Fibroblast of mammary gland (primary cell): ENCODE measurements at places on chromosomes 11 and 22.

DNA sequence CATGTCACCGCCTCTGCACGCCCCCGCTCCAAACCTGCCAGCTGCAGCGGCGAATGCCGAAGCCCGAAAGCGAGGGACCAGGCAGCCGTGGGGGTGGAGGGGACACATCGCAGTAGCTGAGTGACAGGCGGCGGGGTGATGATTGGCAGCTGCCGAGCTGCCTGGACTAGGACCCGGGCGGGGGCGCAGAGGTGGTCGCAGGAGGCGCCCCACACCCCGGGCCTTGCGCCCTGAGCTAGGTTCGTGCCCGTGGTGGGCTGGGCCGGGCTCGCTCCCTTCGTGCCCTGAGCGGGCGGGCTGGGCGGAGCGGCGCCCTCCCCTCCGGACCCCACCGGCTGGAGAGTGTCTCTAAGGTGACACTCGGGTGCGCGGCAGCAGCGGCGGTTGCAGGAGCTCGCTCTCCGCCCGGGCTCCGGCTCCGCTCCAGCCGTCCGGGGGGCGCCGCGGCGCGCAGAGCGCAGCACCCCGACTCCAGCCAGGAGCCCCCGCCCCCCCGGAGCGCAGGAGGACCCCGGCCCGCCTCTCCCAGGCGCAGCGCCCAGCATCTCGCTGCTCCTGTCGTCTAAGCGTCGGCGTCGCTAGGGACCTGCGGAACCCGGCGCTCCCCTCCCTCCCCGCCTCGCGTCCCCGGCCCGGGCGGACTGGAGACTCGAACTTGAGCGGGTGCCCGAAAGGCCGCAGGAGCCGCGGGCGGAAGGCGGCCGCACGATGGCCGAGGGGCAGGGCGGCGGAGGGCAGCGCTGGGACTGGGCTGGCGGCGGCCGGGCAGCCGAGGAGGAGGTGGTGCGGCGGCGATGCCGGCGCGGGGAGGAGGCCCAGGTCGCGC is 14.5 kb upstream of the DGKZ start:
- DNase-seq: no peak

DNA sequence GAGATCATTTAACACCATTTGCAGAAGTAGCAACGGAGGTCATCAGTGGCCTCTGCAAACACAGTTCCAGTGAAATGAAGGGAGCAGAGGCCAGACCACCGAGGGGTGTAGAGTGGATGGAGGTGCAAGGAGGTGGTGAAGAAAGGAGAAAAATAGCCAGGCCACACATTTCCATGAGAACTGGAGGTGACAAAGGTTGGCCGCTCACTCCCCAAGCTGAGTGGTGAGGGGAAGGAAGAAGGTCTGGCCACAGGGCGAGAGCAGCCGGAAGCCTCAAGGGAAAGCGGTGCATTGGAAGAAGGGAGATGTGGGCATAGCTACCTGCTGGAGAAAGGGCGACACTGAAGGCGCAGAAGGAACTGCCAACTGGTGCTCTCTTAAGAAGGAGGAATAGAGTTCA is 20.1 kb upstream of the TMPRSS4 start:
- no peak for DNase-seq

GRCh38 chr11:28657378-28658030 is 549.3 kb downstream of the METTL15 start:
- no peak for DNase-seq

GRCh38 chr22:38570779-38571364 is 889 bp upstream of the DMC1 start:
- DNase-seq: peak; percentile 28

DNA sequence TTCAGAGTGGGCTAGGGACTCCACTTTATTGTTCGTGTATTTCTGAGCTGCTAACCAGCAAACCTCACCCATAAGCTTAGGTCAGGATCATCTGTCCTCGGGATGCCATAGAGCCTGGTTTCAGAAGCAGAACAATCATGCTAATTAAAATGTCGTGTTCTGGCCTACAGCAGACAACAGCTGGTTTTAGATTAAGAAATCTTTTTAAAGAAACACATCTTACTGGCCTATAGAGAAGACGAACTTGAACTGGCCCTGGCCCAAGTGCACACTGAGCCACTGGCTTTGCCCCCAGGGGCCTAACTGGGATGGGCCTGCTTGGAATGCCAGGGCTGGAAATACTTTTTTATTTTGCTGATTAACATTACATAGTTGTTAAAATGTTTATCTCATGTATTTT is 63.2 kb downstream of the ALX4 start:
- DNase-seq: peak; percentile 68

GRCh38 chr11:69010964-69011623 is 2.0 kb downstream of the MRGPRF start:
- DNase-seq: peak; percentile 67

GRCh38 chr11:84890676-84891075 is 736.5 kb downstream of the DLG2 start:
- DNase-seq: peak; percentile 25

- DNase-seq: no peak
Measured at GRCh38 chr11:123069908-123070821, 8.2 kb upstream of the HSPA8 start.

GRCh38 chr22:47327241-47327640 is 564.8 kb downstream of the TBC1D22A start:
- DNase-seq: no peak

DNA sequence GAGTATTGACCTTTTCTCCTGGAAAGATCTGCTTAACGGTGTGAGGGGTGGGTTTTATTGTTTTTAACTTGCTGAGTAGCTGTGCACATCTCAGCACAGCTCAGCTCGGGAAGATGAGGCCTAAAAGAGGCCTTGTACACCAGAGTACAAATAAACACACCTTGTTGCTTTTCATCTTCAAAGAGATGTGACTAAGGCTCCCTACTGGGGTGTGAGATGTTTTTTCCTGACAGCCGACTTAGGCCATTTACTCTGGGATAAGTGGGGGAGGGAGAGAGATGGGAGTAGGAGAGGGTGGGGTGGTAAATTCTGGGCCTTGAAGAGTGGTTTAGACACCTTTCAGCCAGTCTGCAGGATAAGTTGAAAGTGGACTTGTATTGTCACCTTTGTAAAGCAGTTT is 2.9 kb downstream of the LDLRAD3 start:
- no peak for DNase-seq

- no peak for DNase-seq
Measured at GRCh38 chr11:36228689-36229088, 60.5 kb downstream of the COMMD9 start.

- DNase-seq: no peak
Measured at GRCh38 chr11:115716601-115717529, 212.7 kb upstream of the CADM1 start.

DNA sequence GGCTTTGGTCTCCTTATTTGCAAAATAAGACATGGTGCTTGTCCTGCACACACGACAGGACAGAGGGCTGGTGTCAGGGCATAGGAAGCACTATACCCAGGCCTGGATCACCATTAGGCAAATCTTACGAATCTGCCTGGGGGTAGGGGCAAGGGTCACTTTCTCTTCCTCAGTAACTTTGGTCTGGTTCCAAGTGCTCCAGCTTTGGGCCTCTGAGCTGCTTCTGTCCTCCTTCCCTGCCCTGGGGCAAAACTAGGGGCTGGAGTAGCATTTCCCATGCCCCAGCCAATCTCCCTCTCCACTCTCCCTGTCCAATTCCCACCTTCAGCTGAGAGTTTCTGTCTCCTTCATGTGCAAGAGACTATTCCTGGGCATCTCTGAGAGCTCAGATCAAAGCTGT is 123.7 kb upstream of the NECTIN1 start:
- no peak for DNase-seq

- DNase-seq: no peak
Measured at GRCh38 chr11:10456519-10456918, 1.5 kb downstream of the AMPD3 start.

GRCh38 chr11:94845622-94846021 is 77.5 kb downstream of the AMOTL1 start:
- DNase-seq: peak; percentile 11

- no peak for DNase-seq
Measured at GRCh38 chr11:126477535-126478305, 122.2 kb downstream of the ST3GAL4 start.

- peak; percentile 94 for DNase-seq
Measured at GRCh38 chr11:10659339-10660216, 34.0 kb downstream of the IRAG1 start.

DNA sequence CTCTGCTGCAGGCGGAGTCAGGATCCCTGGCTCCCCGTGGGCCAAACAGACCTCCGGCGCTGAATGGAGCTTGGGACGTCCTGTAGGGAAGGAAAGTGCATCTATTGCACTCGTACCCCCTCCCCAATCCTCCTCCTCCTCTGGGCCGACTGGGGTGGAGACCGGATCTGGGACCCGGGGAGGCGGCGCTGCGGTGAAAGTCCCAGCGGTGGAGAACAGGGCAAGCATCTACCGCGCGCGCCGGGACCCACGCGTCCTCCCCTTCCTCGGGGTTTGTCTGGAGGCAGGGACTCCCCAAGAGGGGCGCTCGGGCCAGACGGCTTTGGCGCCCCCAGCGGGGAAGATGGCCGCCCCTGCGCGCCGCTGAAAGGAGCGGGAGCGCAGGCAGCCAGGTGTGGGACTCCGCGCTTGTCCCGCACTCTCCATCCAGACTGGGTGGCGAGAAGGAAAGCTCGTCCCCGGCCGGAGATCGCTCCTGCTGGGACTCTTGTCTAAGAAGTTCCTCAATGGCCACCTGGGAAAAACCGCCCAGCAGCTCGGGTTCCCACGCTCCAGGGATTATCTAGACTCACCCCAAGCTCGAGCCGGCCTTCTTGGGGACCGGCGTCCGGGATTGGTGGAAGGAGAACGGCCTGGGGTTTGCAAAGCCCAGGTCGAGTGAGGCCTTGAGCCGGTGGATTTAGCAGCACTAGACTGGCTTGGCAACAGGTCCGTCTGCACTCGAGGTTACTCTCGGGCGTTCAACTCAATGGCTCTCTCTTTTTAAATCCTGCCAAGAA is 718 bp downstream of the FADS2 start:
- peak; percentile 18 for DNase-seq

GRCh38 chr11:122232985-122233384 is 117.0 kb upstream of the BLID start:
- no peak for DNase-seq

GRCh38 chr11:63933459-63933858 is 5.3 kb upstream of the NAA40 start:
- DNase-seq: no peak

DNA sequence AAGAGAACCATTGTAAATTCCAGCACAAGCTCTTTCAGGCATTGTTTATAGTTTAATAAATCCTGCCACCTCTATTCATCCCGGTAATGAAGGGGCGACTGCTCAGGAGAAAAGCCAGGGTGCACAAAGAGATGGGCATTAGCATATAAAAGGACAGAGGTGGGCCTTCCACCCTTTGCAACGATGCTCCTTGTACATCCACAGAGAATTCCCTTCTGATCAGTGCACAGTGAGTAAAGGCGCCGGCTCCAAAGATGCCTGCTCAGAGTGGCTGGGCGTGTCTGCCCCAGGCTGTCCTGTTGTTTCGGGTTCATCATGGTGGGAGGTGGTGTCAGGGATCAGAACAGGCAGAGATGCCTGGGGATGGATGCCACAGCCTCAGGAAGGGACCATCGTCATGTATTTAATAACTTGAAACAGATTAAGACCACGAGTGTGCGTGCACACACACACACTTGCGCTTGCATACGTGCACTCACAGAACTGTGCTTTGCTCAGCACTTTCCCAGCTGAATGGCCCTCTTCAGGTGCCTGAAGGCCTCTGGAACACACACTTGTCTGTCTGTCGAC is 305.0 kb downstream of the TBC1D22A start:
- no peak for DNase-seq

DNA sequence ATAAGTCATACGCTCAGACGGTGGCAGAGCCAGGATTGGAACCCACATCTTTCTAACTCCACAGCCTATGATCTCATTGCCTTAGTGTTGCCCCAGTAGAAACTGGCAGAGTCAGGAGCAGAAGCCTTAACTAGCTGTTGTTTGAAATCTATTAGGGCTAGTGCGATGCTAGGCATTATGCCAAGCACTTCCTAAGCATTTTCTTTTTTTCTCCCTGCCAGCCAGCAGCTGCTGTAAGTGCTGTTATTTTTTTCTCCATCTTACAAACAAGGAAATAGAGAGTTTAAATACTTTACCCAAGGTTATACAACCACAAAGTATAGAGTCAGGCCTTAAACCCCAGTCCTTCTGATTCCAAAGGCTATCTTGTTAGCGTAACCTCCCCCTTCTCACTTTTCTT is 161.0 kb upstream of the SORL1-AS1 start:
- no peak for DNase-seq

- no peak for DNase-seq
Measured at GRCh38 chr11:119505071-119505470, 82.1 kb upstream of the THY1 start.

GRCh38 chr22:46576556-46577367 is 39.3 kb upstream of the CELSR1 start:
- peak; percentile 21 for DNase-seq

DNA sequence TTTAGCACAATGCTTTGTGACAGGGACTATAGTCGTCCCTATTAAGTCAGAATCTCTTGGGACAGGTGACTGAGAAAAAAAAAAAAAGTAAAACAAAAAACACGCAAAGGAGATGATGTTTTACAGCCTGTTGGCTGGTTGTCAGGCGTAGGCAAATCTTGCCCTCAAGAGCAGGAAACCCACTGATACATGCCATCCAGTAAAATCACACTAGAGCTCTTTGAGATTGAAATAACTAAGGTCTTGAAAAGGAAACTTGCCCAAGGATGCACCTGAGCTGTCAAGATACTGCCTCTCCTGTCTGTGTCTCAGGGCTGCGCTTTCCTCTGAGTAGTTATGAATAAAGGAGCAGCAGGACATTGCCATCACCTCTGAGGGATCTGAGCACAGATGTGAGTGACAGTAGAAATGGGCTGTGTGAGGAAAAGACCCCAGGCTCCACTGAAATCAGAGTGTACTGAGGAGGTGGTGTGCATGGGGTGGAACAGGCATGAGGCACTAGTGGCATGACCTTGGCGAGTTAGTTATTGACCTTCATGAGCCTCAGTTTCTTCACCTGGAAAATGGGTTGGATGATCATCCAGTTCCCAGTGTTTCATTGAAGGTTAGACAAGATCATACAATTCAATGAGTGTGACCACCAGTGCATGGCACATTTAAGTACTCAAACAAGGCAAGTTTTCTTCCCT is 23.3 kb downstream of the MICAL2 start:
- no peak for DNase-seq

GRCh38 chr11:117570701-117571100 is 226.3 kb downstream of the DSCAML1 start:
- DNase-seq: no peak

GRCh38 chr11:122345586-122345985 is 229.6 kb upstream of the BLID start:
- DNase-seq: no peak

- DNase-seq: peak; percentile 74
Measured at GRCh38 chr11:126646701-126647557, 291.4 kb downstream of the ST3GAL4 start.

- no peak for DNase-seq
Measured at GRCh38 chr11:72119198-72119597, 6.7 kb upstream of the ANAPC15 start.

DNA sequence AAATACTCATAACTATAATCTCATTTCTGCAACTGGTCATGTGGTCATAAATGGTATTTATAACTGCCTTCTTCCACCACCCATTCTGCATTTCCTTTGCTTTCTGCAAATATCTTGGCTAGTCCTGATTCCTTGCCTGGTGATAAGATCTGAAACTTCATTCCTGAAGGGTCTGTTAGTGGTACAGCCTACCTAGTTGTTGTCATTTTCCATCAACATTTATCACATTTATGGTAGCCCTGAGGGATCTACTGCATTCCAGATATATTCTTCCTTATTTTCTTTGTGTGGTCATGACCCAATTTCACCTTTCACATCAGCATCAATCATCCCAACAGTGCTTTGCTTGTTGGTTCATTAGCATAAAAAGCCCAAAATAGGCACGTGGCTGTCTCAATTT is 50.1 kb downstream of the DDX6 start:
- no peak for DNase-seq
